HCEC 1CT (cell line): ENCODE measurements at places on chromosomes 4 and X.
A peak's percentile ranks its signal among the peaks of the same experiment; 100 is the strongest.

GRCh38 chrX:102832661-102833060 is 104.4 kb upstream of the RAB40AL start:
- peak; percentile 22 for DNase-seq

DNA sequence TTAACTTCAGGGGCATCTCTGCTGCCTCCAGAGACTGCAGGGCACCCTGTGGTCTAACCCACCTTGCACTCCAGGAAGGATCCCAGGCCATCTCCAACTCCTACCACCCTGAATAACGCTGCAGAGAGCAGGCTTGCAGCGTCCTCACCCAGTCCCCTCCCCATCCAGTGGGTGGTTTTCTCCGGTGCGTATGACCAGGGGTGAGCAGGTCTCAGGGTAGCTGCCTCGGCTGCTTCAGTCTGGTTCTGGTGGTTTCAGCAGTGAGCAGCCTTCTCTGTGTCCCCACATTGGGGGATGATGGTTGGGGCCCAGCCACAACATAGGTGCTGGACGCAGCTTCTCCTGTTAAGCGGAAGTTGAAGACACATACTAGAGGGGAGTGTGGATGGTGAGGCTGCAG is 38.6 kb upstream of the SORCS2 start:
- no peak for DNase-seq

- no peak for DNase-seq
These were observed 40.0 kb downstream of the FGFRL1 start for GRCh38 chr4:1051472-1051871.

DNA sequence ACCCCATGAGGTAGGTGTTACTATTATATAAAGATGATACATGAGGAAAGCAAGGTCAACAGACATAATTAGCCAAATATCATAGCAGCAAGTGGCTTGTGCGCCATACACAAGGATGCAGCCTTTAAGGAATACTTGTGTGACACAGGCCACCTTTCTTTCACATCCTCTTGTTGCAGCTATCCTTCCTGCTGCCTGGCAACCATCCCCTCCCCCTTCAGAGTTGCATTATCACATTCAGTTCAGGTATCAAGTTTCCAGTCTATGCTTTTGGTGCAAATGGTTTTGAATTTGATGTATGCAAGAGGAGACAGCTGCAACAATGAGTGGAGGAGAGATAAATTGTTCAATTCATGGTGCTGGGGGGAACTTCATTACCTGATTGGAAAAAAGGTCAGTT is 6.4 kb downstream of the ZCCHC18 start:
- no peak for DNase-seq

- DNase-seq: no peak
These were observed 8.4 kb downstream of the TEC start for GRCh38 chr4:48261281-48261680.

DNA sequence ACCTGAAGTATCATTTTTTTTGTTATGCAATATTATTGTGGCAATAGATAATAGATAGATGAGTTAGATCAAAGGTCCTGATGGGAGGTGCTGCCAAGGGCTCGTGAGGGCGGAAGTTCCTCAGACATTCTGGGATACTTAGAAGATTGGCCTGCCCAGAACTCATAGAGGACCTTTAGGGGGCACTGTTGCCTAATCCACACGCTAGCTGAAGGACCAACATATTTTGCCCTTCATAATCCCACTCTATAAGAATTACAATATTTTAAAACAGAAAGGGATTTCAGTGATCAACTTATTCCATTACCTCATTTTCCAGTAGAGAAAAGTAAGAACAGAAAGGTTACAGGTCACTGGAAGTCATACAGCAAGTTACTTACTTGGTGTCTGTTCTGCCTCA is 22.9 kb upstream of the COX7B2 start:
- peak; percentile 39 for DNase-seq

- no peak for DNase-seq
These were observed 223.9 kb upstream of the DCAF8L1 start for GRCh38 chrX:28205126-28205525.

- no peak for DNase-seq
These were observed 4.2 kb upstream of the PYURF start for GRCh38 chr4:88527787-88528186.

- DNase-seq: no peak
These were observed 459.7 kb upstream of the TRAM1L1 start for GRCh38 chr4:117545039-117545438.

DNA sequence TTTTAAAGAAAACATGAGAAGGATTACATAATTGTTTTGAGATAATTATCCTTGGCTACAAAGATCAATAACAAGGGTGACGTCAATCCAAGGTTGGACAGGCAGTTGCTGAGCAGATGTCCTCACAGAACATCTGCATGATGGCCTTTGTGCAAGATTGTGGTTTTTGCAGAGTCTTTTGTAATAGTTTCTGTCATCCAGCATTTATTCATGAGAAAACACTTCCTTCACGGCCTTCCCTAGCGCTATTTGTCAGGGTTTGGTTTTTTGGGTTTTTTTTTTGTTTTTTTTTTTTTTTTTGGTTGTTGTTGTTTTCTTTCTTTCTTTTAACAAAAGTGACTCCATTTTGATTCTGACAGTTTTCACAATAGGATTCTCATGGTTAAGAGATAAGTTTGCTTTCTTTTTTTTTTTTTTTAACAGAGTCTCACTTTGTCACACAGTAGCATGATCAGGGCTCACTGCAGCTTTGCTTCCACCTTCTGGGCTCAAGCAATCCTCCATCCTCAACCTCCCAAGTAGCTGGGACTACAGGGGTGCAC is 31.5 kb upstream of the ELF2 start:
- peak; percentile 83 for DNase-seq

GRCh38 chr4:75514949-75515612 is 808 bp downstream of the THAP6 start:
- no peak for DNase-seq

- peak; percentile 20 for DNase-seq
These were observed 812 bp upstream of the KDM6A start for GRCh38 chrX:44871931-44872820.

DNA sequence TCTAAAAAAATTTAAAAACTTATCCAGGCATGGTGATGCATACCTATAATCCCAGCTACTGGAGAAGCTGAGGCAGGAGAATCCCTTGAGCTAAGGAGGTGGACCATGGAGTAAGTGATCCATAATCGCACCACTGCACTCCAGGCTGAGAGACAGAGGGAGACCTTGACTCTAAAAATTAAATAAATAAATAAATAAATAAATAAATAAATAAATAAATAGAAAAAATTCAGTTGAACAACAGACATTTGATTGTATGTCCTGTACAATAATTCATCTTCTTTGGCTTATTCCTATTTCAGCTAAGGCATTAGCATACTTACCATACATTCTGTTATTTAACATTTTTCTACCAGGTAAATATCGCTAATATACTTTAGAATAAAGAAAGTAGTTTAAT is 726.1 kb upstream of the GALNTL6 start:
- DNase-seq: no peak

GRCh38 chr4:119130365-119131065 is 5.1 kb upstream of the MYOZ2 start:
- no peak for DNase-seq

DNA sequence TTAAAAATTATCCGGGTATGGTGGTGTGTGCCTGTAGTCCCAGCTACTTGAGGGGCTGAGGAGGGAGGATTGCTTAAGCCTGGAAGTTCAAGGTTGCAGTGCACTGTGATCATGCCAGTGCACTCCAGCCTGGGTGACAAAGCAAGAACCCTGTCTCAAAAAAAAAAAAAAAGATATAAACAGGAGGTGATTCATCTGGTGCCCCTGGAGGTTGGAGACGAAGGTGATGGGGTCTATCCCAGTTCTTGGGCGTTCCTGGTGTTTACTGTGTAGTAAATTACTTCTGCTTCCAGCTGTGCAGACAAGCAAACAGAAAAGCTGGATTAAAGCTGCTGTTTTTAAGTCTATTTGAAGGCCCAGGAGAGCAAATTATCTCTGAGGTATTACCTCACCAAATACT is 19.9 kb downstream of the GPKOW start:
- DNase-seq: no peak

GRCh38 chr4:87553182-87553581 is 24.0 kb upstream of the SPARCL1 start:
- no peak for DNase-seq

DNA sequence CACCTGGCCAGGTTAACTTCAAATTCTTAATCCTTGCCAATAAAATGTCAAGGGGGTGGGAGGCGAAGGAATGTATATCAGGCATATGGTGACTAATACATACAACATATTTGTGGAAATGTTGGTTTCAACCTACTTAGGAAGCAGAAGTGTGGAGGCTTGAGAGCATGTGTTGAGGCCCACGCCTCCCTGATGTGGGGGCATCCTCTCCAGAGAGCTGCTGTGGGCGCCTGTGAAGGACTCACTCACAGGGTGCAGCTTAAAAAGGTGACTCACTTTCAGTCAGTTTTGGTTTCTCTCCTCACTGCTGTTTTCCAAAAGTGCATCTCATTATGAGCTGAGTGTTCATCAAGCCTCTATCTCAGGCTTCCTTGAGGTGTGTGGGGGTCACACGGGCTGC is 27.5 kb downstream of the LNX1 start:
- DNase-seq: peak; percentile 72
